ENCODE measurements at places on chromosomes 2 and 18. TPM values are rescaled to one million over a fixed set of nuclear protein-coding genes. Genes with fewer than 3 reads are reported as not detected.

GRCh38 chr2:23321751-23322150 is 63.2 kb upstream of the KLHL29 start:
- DNase-seq, result no peak
- H3K36me3 ChIP-seq, result no peaks in the 10 kb centered on the region
- H3K27me3 ChIP-seq, result no peaks in the 10 kb centered on the region
- no peaks in the 10 kb centered on the region for H3K4me1 ChIP-seq
- no peak overlapping the region for H3K27ac ChIP-seq
- no peak overlapping the region for H3K4me3 ChIP-seq

- no peaks in the 10 kb centered on the region for H3K27me3 ChIP-seq
- H3K4me3 ChIP-seq, result no peak overlapping the region
- no peaks in the 10 kb centered on the region for H3K36me3 ChIP-seq
- H3K27ac ChIP-seq, result no peak overlapping the region
- no peaks in the 10 kb centered on the region for H3K4me1 ChIP-seq
Observed at GRCh38 chr2:236208019-236208926, 40.1 kb upstream of the GBX2 start.

Gene GALR1
- under 0.01 TPM for total RNA-seq

Gene SP140L
- total RNA-seq, result 6.7 TPM

DNA sequence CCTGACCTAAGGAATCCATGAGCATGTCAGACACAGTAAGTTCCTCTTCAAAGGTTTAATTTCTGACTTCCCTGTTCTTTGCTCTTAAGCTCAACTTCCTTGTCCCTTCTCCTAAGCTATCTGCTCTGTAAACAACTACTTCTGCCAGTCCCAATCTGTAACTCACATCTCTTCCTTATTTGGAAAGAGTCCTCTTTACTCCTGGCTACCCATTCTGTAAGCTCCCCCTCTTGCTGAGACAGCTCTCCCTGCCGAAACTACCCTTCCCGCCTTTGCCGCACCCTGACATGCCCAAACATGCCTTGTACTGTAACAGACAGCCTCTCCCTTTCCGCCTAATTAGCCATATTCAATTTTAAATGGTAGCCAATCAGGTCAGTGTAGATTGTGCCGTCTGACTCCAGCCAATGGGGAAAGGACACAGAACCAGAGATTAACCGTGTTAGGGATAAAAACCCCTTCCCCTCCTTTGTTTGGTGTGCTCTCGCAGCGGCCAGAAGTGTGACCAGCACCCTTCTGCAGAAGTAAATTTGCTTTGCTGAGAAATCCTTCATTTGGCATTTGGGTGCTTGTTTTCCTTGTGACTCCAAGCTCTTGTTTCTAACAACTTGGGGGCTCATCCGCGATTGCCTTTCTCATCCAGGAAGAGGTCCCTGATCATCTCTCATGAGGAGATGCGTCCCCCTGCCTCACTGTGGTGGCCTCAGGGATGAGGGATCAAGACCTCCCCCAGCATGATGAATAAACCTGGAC is 49.0 kb downstream of the PIAS2 start:
- DNase-seq, result no peak
- H3K4me1 ChIP-seq, result no peaks in the 10 kb centered on the region
- no peaks in the 10 kb centered on the region for H3K27me3 ChIP-seq
- no peaks in the 10 kb centered on the region for H3K36me3 ChIP-seq
- H3K4me3 ChIP-seq, result no peak overlapping the region

GRCh38 chr2:8992643-8993042 is 10.8 kb downstream of the MBOAT2 start:
- no peak for DNase-seq
- no peaks in the 10 kb centered on the region for H3K27me3 ChIP-seq
- H3K4me1 ChIP-seq, result no peaks in the 10 kb centered on the region

DNA sequence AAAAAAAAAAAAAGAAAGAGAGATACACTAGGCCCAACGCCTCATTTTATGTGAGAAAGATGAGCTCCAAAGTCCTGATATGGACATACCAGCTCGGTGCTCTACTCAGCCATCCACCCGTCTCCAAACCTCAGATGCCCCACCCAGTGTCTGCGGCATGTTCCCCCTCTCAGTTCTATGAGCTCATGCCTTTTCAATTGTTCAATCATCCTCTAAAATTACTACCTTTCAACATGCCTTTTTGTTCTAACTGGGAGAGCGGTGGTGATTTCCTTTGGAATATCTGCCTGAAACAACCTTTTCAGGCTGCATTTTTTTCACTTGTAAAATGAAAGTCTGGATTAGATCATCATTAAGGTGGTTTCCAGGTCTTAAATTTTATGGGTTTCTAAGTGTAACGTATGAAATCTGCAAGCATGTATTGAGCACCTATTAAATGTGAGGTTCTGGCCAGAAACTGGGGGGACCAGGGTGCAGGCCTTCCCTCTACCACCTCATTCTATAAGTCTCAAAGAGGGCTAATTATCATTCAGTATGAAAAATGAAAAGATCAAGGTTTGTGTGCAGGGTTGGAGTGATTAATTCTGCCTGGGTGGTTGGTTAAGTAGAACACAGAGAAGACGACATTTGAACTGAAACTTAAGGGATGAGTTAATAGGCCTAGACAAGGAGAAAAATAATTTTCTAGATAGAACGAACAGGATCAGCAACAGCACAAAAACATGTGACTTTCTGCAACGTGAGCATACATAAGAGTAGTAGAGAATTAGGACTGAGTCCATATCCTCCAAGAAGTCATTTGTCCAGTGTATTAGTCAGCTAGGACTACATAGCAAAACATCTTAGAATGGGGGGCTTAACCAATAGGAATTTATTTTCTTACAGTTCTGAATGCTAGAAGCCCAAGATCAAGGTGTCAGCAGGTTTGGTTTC is 87.4 kb upstream of the GLS start:
- no peaks in the 10 kb centered on the region for H3K27me3 ChIP-seq
- DNase-seq, result no peak
- no peaks in the 10 kb centered on the region for H3K36me3 ChIP-seq
- peaks cover 9% of the 10 kb centered on the region for H3K4me1 ChIP-seq
- H3K4me3 ChIP-seq, result no peak overlapping the region

Gene VIT
- 2.6 TPM for total RNA-seq

DNA sequence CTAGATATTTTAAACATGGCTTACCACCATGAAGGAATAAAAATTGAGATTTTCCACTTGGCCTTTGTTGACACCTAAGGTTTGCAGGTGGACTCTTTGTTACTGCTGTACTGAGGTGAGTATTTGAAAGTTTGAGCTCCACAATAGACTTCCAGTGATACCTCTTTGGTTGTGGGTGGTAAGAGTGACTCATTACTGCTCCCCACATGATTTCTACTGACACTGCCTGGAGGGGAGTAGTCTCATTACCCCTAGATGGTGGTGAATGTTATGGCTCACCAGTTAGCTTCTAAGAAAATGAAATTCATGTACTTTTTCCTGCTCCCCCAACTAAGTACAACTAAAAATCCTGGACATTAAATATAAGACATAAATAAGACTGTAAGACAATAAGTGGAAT is 1183.1 kb upstream of the TMEFF2 start:
- no peak overlapping the region for H3K27ac ChIP-seq
- no peaks in the 10 kb centered on the region for H3K27me3 ChIP-seq

Measured in body of pancreas (tissue), 4 donors.